Choroid plexus epithelial cell (primary cell): ENCODE measurements at places on chromosomes 5 and 9.
A peak's percentile ranks its signal among the peaks of the same experiment; 100 is the strongest.

DNA sequence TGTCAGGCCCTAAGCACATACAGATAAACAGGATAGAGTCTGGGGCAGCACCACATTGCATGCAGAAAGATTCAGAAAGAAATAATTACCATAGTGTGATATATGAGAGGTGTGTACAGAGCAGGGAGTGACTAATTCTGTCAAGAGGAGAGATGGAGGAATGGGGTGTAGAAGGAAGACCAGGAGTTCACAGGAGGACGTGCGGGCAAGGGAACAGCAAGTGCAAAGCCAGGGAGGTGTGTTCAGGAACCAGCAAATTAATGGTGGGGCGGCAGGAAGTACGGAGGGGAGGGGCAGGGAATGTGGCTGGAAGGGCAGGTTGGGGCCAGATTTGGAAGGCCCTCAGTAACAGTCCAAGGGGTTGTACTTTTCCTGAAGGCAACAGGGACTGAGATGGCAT, 17.4 kb downstream of the EGR1 start:
- no peak for DNase-seq

DNA sequence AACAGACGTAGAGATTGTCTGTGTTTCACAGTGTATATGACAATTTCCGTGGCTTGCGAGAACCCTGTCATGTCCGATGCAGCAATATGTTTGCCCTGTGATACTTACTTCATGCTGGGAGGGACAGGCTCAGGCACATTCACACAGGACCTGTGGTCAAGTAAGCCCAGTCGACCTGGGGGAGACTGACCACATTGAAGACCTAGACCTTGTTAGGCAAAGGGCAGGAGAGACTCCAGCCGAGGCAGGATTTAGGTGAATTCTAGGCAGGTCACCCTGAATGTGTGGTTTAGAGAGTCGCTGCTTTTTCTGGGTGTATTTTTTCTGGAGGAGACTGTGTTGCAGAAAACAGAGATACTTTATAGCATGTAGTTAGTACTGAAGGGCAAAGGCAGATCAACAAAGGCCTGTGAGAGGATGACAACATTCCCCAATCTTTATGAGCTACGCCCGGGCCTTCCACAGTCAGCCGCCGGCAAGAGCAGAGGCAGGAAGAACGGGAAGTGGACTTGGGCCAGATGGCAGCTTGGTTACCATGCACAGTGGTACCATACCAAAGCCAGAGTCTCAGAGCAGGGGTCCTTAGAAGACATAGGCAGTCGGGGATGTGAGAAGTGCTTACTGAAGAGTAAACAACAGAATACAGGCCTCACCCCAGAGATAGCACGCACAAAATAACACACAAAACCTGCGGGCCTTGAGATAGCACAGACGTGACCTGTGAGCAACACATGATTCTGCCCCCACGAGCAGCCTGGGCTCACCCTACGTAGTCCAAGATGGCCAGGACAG, 220.7 kb downstream of the CACNA1B start:
- no peak for DNase-seq

GRCh38 chr9:120985819-120986222, 59.2 kb upstream of the TRAF1 start:
- peak; percentile 82 for DNase-seq

- DNase-seq, result no peak
Measured at GRCh38 chr5:57685516-57686255, 203.1 kb upstream of the ACTBL2 start.

DNA sequence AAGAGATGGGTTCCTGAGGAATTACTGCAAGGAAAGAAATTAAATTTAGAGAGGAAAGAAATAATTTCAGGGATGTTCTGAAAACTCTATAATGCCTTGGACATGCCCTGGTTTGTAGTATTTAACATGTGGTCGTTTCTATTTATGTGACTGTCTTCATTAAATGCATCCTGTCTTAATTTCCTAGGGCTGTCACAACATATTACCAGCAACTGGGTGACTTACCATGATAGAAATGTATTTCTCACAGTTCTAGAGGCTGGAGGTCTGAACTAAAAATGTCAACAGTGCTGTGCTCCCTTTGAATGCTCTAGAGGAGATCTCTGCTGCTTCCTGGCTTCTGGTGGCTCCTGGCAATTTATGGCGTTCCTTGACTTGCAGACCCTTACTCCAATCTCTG, 287.7 kb downstream of the FBXL7 start:
- no peak for DNase-seq

DNA sequence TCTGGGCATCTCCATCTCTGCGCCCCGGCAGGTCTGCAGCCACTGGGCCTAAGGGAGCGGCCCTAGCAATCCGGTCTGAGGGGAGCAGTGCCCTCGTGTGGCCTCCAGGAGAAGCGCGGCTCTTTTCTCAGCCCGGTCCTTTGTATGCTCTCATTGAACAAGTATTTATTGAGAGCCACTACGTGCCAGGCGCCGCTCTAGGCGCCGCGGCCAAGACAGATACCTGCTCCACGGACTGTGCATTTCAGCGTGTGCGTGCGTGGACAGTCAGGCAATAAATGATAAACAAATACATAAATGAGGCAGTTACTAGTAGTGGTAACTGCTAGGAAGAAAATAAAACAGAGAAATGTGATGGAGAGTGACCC, 2.3 kb upstream of the SLC4A9 start:
- peak; percentile 94 for DNase-seq

DNA sequence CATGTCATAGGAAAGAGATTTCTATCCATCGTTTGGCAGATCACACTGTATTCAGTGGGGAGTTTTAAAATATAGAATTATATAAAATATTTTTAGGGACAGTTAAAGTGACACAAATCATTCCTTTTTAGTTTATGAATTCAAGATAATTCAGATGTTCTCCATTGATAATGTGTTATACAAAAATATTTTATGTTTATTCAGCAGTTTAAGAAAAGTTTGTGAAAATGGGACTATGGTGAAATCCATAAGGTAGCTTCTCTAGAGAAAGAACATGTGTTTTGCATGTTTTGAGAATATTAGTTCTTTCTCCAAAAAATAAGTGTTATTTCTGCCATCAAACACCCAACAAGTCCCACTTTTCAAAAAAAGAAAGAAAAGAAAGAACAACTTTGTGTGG, 122.9 kb downstream of the EMB start:
- no peak for DNase-seq

GRCh38 chr5:84961193-84961592, 576.5 kb upstream of the EDIL3 start:
- DNase-seq, result no peak

DNA sequence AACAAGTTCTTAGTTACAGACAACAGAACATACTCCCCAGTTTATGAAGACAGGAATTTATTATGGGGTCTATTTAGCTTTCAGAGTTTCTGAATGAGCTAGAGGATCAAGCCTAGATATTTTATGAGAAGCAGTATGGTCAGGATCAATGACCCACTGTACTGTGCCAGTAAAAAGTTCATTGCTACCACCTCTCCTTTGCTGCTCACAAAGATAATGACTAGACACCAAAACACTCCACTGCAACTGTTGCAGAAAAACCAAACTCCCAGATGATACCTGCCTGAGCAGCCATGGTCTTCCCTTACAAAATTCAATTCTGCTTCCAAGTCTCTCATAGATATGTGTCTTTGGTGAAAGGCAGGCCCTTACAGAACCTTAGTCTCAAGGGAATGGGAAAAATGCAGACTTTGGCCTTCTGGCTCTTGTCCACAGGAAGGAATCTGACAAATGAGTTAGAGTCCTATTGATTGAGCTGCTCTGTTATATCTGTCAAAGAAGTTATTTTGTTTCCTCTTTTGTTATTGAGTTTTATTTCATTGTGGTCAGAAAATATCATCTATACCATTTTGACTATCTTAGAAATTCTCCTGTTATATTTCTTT, 74.7 kb upstream of the RASGRF2 start:
- peak; percentile 44 for DNase-seq

GRCh38 chr5:147939431-147940114, 33.2 kb upstream of the C5orf46 start:
- no peak for DNase-seq

GRCh38 chr5:23474315-23474714, 33.1 kb upstream of the PRDM9 start:
- DNase-seq, result no peak

DNA sequence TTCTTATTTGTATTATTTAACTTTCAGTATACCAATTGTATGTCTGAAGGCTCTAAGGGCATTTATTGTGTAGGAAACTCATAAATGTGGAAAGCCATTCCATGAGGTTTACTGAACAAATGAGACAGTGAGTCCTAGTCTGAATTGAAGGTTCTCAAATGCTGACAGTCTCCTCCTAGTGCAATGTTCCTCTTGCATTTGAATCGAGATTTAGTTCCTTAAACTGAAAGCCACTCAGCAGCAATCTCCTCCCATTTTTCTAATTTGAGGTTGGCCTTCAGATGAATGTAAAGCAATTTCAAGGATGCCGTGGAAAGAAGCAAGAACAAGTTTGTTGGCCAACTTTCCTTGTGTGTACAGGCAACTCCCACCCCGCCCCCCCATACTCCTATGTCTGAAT, 493.2 kb upstream of the KLF4 start:
- DNase-seq, result no peak

GRCh38 chr9:5352637-5353248, 13.1 kb upstream of the RLN1 start:
- DNase-seq, result no peak
